ENCODE measurements at places on chromosomes 5 and 9. TPM values are rescaled to one million over a fixed set of nuclear protein-coding genes. Genes with fewer than 3 reads are reported as not detected.
A peak's percentile ranks its signal among the peaks of the same experiment; 100 is the strongest.

The PCDHGB3 gene
- polyA plus RNA-seq: not detected

DNA sequence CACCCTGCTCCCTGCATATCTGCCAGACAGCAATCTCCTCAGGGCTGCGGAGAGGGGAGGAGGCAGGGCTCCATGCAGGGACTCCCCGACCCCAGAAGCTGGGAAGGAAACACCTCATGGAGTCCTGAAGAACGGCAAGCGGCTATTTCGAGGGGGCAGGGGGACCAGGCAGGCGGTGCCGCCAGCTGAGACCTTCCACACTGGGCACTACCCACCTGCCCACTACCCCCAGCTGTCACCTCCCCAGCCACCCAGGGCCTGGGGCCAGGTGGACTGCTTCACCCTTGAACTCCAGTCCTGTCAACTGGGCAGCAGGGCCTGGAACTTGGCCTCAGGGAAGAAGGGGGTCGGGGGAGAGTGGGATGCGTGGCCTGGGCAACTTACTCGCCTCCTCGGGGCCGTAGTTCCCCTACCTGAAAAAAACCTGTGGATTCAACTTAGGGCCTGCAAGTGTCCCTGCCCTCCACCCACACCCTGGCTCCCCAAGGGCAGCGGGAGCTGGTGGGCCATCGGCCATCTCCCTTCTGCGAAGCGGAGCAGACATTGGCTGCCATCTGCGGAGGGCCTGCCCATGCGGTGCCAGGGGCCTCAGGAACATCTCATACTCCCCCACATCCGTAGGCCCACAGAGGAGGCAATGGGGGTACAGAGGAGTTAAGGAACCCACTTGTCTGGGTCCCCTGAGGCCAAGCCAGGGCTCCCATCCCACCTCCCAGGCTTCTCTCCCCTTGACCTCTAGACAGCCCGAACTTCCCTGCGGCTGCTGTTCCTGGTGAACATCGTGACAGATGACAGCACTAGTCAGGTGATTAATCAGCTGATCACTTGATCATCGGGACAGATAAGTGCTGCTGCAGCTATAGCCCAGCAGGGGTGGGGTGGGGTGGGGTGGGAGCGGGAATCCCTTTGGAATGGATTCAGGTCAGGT lies 18.5 kb upstream of the RALGDS start:
- H3K27me3 ChIP-seq: no peaks in the 10 kb centered on the region
- no peaks in the 10 kb centered on the region for H3K36me3 ChIP-seq
- DNase-seq: no peak
- peak overlapping the region; percentile 83 for H3K27ac ChIP-seq
- peaks cover 30% of the 10 kb centered on the region for H3K4me1 ChIP-seq
- no peak overlapping the region for H3K4me3 ChIP-seq

- DNase-seq: no peak
- no peak overlapping the region for H3K4me3 ChIP-seq
- no peaks in the 10 kb centered on the region for H3K36me3 ChIP-seq
- H3K27me3 ChIP-seq: peaks cover 20% of the 10 kb centered on the region
These were observed 38.2 kb upstream of the CPEB4 start for GRCh38 chr5:173849908-173850307.

DNA sequence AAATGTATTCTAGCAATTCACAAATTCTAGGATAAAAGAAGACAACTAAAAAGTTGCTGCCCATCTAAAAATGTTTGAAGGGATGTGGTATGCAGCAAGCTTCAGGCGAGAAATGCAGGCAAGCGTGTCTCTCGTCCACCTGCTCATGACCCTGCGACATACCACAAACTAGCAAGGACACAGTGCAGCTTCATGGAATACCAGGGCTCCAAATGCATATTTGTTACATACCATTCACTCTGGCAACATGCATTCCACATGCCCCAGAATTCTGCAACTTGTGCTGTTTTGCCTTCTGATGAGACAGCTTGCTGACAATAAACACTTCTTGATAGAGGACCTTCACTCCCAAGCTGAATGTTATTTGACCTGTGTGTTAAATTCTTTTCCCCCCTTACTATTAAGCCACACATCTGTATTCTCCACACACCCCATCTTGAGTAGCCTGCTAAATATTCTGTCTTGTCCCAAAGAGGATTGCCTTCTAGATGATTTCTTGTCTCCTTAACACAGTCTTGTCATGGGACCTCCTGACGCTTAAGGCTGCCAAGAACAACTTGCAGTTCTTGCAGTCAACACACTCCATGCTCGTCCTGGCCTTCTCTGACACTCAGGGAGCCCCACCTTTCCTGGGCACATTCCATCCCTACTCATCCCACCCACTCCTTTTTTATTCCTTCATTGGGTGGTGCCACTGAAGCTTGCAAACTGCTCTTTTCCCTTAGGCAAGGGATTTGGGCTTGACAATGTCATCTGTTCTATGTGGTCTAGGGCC lies 340.5 kb downstream of the PIK3R1 start:
- H3K4me3 ChIP-seq: no peak overlapping the region
- no peak for DNase-seq
- no peaks in the 10 kb centered on the region for H3K36me3 ChIP-seq
- no peak overlapping the region for H3K27ac ChIP-seq
- peaks cover 7% of the 10 kb centered on the region for H3K4me1 ChIP-seq

- DNase-seq: no peak
- H3K4me3 ChIP-seq: no peak overlapping the region
- H3K36me3 ChIP-seq: no peaks in the 10 kb centered on the region
- H3K27me3 ChIP-seq: peaks cover 4% of the 10 kb centered on the region
- H3K4me1 ChIP-seq: peaks cover 25% of the 10 kb centered on the region
These were observed 151.2 kb upstream of the COL5A1 start for GRCh38 chr9:134490446-134490845.

DNA sequence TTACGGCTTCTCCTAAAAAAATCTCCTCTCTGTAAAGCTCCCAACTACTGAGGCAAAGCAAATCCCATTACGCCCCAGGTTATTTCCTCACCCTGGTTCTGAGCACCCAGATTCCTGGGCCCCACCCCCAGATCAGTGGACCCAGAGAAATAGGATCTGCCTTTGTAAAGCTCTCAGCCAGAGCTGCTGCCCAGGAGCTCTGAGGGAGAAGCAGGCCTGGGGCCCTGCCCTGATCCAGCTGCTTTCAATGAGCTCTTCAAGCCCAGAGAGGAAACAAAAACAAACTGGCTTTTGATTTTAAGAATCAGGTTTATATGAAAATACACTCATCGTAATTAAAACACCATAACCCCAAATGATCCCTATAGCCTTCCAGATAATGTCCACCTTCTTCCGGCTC lies 124.5 kb downstream of the C5orf15 start:
- no peaks in the 10 kb centered on the region for H3K27me3 ChIP-seq
- DNase-seq: no peak

DNA sequence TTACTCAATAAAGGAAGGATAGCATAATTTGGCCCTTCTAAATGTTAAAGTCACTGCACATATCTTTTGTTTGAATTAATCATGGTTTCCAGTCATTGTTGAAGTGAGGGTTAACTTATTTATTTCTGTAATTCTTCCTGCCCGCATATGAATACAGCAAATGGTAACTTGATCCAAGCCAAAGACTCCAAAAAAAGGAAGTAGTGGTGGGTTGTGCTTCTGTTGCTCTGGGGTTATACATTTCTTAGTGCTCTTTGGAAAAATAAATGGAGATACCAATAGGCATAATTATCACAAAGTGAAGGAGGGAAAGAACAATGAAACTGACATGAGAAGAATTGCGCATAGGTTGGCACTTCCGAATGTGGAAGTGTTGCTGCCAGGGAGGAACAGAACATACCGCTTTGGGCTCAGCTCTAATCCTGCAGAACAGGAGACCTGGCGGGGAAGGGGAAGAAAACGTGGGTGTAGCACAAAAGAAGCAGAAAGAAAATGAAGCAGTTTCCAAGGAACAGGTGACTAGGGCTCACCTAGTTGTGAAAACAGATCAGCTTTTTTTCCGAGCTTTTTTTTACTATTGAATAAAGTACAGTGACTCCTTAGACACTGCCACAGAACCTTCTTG lies 69.7 kb upstream of the TAF11L2 start:
- H3K36me3 ChIP-seq: no peaks in the 10 kb centered on the region
- H3K4me1 ChIP-seq: peaks cover 26% of the 10 kb centered on the region
- no peak for DNase-seq
- no peak overlapping the region for H3K27ac ChIP-seq
- H3K27me3 ChIP-seq: no peaks in the 10 kb centered on the region

DNA sequence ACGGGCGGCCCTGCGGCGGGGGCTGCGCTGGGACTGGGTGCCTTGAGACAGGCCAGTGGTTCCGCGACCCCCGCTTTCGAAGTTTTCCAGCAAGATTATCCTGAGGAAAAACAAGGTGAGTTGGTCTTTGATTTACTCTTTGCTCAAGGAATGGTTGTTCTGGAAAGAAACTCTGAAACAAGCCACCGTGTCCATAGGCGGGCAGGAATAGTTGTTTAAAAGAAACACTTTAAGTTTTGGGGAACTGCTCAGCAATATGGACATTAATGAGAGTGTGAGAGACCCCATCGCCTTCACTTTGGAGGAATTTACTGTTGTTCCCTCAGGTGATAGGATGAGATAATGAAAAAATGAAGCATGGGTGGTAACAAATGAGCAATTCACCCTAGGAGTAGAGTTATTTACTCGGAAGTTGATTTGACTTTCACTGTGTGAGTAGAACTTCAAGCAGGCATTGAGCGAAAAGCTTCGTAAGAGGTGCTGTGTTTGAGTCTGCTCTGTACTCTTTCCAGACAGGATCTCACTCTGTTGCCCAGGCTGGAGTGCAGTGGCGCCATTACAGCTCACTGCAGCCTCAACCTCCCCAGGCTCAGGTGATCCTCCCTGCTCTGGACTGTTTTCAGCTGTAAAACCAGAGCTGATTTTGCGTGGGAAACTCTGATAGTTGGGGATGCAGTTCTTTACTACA lies 1.1 kb downstream of the DMRTA1 start:
- peaks cover 7% of the 10 kb centered on the region for H3K4me1 ChIP-seq
- H3K27me3 ChIP-seq: peaks cover 46% of the 10 kb centered on the region
- H3K27ac ChIP-seq: no peak overlapping the region
- H3K36me3 ChIP-seq: no peaks in the 10 kb centered on the region
- peak; percentile 3 for DNase-seq

GRCh38 chr9:136324501-136325300 lies 2.6 kb upstream of the GPSM1 start:
- H3K27ac ChIP-seq: no peak overlapping the region
- H3K4me1 ChIP-seq: peaks cover 8% of the 10 kb centered on the region
- DNase-seq: no peak
- H3K4me3 ChIP-seq: no peak overlapping the region

The RAB3C gene
- not detected for polyA plus RNA-seq

- H3K4me1 ChIP-seq: no peaks in the 10 kb centered on the region
- no peak overlapping the region for H3K27ac ChIP-seq
- no peak overlapping the region for H3K4me3 ChIP-seq
- DNase-seq: no peak
- H3K36me3 ChIP-seq: no peaks in the 10 kb centered on the region
These were observed 300.0 kb downstream of the MAST4 start for GRCh38 chr5:66896171-66896570.

- no peak overlapping the region for H3K27ac ChIP-seq
- peaks cover 9% of the 10 kb centered on the region for H3K27me3 ChIP-seq
- no peak overlapping the region for H3K4me3 ChIP-seq
- no peaks in the 10 kb centered on the region for H3K4me1 ChIP-seq
- H3K36me3 ChIP-seq: no peaks in the 10 kb centered on the region
These were observed 45.7 kb upstream of the ORM1 start for GRCh38 chr9:114276908-114277821.

The DNAJA1 gene
- 78.4 TPM for polyA plus RNA-seq

DNA sequence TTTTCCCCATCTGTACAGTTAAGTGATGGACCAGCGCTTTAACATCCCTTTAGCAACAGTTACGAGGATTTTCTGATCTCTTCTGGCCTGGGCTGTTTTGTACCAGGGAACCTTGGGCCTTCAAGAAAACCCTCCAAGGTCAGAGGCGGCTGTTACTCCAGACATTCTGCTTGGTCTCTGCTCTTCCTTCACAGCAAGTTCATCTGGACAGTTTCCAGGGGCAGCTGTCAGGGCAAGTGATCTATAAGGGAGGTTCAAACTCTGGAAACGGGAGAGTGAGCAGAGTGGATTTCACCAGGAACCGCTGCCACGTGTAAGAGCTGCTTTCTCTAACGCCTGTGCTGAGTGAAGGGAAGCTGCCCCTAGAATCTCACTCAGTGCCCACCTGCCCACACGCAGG lies 36.7 kb downstream of the ZNF618 start:
- H3K27ac ChIP-seq: no peak overlapping the region
- no peaks in the 10 kb centered on the region for H3K27me3 ChIP-seq
- H3K4me1 ChIP-seq: peaks cover 4% of the 10 kb centered on the region
- DNase-seq: no peak

The CCDC152 gene
- 5.4 TPM for polyA plus RNA-seq

- no peak for DNase-seq
- H3K27ac ChIP-seq: no peak overlapping the region
- H3K4me1 ChIP-seq: no peaks in the 10 kb centered on the region
- no peaks in the 10 kb centered on the region for H3K36me3 ChIP-seq
- H3K27me3 ChIP-seq: no peaks in the 10 kb centered on the region
- no peak overlapping the region for H3K4me3 ChIP-seq
These were observed 80.1 kb upstream of the PLEKHG4B start for GRCh38 chr5:11898-12297.

The RBM27 gene
- 9.4 TPM for polyA plus RNA-seq

DNA sequence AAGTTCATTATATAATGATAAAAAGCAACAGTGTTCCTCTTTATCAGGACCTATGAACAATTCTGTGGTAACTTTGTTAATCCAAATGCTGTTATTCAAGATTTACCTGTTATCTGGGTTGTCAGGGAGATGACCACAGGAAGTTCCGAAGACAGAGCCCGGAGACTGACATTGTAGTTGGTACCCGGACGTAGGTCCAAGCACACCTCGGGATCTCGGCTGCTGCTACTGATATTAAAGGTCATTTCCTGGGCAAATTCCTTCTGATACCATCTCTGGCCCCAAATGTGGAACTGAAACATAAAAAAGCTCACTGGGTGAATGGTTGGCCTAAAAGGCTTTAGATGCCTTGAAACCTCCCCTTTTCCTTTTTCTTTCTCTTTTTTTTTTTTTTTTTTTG lies 96.7 kb downstream of the SUSD1 start:
- H3K4me1 ChIP-seq: peaks cover 28% of the 10 kb centered on the region
- no peak for DNase-seq
- H3K36me3 ChIP-seq: peaks cover 8% of the 10 kb centered on the region
- H3K27ac ChIP-seq: no peak overlapping the region

The FBN2 gene
- polyA plus RNA-seq: not detected

DNA sequence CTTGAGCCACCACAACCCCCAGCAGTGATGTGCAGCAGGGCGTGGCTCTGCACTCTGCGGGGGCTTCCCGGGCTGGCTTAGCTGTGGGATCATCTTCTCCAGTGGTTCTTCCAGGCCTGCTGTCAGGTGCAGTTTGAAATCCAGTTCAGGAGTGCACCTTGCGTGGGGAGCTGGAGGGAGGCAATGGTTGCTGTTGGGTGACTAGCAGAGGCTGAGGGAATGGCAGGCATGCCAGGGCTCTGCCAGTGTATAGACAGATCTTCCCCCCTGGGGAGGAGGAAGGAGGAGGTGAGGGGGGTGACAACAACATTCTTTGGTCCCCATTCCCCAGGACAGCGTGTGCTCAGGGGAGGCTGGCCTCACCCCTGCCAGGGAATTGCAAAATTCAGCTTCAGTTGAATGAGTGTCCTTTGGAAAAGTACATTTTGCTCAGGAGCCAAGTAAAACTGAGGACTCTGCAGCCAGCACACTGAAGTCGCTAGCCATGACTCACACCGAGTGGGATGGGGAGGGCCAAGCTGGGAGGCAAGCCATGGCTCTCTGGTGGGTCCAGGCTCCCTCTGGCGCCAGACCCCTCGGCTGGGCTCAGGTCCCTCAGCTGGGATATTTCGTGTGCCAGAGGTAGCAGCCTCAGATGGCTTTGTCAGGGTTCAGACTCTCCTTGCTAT lies 35.0 kb downstream of the ERGIC1 start:
- no peak overlapping the region for H3K27ac ChIP-seq
- no peaks in the 10 kb centered on the region for H3K27me3 ChIP-seq
- H3K4me3 ChIP-seq: no peak overlapping the region
- peaks cover 41% of the 10 kb centered on the region for H3K4me1 ChIP-seq
- DNase-seq: no peak

All from naive B cell (primary cell).